ENCODE measurements at places on chromosomes 13 and 19.

DNA sequence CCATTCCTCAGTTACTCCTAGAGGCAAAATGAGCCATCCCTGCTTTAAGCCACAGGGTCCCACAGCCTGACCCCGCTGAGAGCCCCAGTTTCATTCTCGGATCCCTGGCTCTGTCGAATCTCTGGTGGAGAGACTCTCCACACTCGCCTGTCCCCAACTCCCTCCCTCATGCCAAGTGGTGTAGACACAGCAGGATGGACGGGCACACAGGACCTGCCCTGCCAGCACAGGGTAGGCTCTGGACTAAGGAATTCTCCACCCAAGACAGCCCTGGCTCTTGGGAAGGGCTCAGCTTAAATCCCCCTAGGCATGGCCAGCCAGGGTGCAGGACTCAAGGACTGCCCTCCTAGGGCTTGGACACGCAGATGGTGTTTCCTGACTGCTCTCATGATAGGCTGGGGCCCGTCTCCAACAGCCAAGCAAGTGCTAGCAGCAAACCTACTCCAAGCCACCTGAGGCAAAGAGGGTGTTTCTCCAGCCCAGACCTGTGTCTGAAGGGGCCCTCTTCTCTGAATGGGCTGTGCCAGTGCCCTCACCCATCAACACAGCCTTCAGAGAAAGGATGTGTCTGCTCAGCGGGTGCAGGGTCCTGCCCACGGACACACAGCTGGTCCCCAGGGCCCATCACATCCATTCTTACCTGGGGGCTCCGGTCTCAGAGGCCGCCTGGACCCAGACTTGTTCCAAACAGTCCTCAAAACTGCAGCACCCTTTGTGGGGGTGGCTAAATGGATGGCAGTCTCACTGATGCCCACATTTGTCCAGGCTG, 65.3 kb downstream of the PEPD start:
- no peak overlapping the region for H3K27ac ChIP-seq
- DNase-seq = no peak
- no peaks in the 10 kb centered on the region for H3K36me3 ChIP-seq
- no peak overlapping the region for H3K4me3 ChIP-seq
- no peaks in the 10 kb centered on the region for H3K27me3 ChIP-seq

- H3K4me1 ChIP-seq = no peaks in the 10 kb centered on the region
- H3K36me3 ChIP-seq = no peaks in the 10 kb centered on the region
- H3K4me3 ChIP-seq = no peak overlapping the region
- peaks cover 4% of the 10 kb centered on the region for H3K27me3 ChIP-seq
- no peak overlapping the region for H3K27ac ChIP-seq
- DNase-seq = no peak
Observed at GRCh38 chr19:4780860-4781259, 10.7 kb upstream of the FEM1A start.

- no peak overlapping the region for H3K27ac ChIP-seq
- H3K4me3 ChIP-seq = no peak overlapping the region
- peak; percentile 23 for DNase-seq
Observed at GRCh38 chr13:35789335-35790165, 313.1 kb upstream of the MAB21L1 start.

- no peaks in the 10 kb centered on the region for H3K27me3 ChIP-seq
- H3K4me1 ChIP-seq = peaks cover 23% of the 10 kb centered on the region
- no peak for DNase-seq
- H3K4me3 ChIP-seq = no peak overlapping the region
- H3K36me3 ChIP-seq = peaks cover 5% of the 10 kb centered on the region
Observed at GRCh38 chr19:13830741-13831536, 35.7 kb downstream of the ZSWIM4 start.

GRCh38 chr19:49689133-49690078, at the start of gene ADM5:
TSS of gene ADM5 (plus strand) at chr19:49689594. CDS start at chr19:49689838, 244 bp downstream.
- H3K4me1 ChIP-seq = peaks cover 19% of the 10 kb centered on the region
- H3K4me3 ChIP-seq = peak within 1 kb of the TSS; percentile 55
- no peak within 1 kb of the TSS for H3K27ac ChIP-seq

Data from CD4-positive, CD25-positive, alpha-beta regulatory T cell (primary cell).